ENCODE measurements at places on chromosomes 12 and 14.

DNA sequence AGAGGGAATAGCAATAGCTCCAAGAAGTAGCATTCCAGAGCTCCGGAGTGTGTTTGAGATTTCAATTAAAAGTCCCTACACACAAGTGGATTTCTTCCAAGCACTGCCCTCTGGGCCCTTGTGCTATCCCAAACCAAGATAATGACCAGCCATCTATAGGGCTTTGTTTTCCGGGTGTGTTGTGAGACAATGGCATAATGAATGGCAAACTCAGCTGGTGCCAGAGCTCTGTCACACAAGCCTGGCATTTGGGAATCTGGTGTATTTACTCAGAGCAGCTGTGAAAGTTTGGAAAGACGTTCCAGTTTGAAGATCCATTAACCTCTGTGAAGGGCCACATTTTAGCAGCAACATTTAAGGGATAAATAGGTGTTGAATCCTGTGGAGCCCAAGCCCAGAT lies 61.2 kb upstream of the TMTC2 start:
- DNase-seq = no peak

DNA sequence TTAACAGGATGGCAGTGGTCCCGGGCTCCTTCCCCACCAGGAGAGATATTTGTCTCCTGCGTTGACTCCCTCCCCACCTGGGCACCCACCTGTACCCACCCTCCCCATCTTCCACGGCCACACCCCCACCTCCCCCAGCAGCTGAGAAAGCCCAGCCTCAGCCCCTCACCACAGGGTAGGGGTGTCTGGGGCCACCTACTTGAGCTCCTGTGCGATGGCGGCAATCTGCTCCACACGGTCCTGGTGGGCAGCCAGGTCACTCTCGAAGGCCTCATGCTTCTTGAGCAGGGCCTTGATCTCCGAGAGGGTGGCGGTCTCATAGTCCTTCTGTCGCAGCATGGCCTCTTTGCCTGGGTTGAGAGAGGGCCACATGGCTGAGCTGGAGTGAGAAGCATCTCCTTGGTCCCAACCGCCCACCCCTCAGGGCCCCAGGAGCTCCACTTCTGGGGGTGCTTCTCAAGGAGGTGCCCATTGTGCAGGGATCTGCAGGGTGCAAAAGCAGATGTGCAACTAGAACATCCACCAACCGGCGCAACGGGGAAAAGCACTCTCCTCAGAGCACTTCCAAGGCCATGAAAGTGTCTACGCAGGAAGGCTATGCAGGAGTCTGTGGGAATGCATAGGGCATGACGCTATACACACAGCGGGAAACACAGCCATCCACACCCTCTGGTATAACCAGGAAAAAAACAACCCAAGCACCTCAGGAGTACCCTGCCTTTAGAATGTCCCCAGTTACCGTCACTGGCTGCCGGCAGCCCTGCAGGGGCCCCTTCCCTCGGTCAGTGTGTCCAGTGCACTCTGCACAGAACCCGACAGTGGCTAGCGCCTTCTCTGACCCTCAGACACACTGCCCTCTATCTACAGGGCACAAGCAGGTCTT lies 92.6 kb upstream of the ZFP36L1 start:
- no peak for DNase-seq

DNA sequence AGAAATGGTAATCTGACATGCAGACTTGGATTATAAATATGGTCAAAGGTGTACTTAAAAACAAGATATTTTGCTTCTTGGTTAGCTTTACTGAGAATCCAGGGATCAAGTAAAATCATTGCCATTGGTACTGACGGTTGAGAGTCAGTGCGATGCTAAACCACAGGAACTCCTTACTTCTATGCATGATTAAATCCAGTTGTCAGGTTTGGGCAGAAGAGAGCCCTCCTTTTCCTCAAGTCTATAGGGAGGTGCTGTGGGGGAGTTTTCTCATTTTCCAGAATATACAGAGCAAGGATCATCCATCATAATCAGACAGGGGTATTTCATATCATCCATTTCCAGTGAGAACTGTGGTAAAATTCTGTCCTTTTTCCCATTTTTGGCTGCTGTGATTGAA lies 839.1 kb downstream of the NRXN3 start:
- no peak for DNase-seq

DNA sequence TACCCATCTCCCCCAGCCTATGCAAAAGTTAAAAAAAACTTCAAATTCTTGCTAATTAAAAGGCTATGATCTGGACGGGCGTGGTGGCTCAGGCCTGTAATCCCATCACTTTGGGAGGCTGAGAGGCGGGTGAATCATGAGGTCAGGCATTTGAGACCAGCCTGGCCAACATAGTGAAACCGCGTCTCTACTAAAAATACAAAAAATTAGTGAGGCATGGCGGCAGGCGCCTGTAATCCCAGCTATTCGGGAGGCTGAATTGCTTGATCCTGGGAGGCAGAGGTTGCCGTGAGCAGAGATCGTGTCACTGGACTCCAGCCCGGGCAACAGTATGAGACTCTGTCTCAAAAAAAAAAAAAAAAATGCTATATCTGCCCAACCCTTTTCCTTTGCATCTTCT lies 925.4 kb downstream of the GALC start:
- DNase-seq = no peak

DNA sequence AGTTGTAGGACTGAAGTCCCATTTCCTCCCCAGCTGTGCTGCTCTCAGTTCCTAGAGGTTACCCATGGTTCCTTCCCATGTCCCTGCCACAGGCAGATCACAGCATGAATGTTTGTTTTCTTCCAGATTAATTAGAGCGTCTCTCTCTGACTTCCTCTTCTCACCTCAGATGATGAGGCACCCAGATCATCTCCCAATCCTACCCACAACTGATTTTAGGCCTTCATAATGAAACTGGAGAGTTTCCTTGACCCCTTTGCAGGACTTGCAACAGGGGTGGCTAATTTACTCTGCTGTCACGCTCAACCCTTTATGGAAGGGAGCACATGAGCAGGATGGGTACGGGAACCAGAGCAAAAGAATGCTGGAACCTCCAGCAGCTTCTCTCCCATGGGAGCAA lies 32.1 kb upstream of the TXNRD1 start:
- DNase-seq = no peak
